ENCODE measurements at places on chromosomes 6 and 20.

GRCh38 chr6:741410-742339 is 48.7 kb upstream of the EXOC2 start:
- DNase-seq, result no peak

- no peak for DNase-seq
These were observed 15.3 kb upstream of the NKAIN2 start for GRCh38 chr6:123788319-123788718.

DNA sequence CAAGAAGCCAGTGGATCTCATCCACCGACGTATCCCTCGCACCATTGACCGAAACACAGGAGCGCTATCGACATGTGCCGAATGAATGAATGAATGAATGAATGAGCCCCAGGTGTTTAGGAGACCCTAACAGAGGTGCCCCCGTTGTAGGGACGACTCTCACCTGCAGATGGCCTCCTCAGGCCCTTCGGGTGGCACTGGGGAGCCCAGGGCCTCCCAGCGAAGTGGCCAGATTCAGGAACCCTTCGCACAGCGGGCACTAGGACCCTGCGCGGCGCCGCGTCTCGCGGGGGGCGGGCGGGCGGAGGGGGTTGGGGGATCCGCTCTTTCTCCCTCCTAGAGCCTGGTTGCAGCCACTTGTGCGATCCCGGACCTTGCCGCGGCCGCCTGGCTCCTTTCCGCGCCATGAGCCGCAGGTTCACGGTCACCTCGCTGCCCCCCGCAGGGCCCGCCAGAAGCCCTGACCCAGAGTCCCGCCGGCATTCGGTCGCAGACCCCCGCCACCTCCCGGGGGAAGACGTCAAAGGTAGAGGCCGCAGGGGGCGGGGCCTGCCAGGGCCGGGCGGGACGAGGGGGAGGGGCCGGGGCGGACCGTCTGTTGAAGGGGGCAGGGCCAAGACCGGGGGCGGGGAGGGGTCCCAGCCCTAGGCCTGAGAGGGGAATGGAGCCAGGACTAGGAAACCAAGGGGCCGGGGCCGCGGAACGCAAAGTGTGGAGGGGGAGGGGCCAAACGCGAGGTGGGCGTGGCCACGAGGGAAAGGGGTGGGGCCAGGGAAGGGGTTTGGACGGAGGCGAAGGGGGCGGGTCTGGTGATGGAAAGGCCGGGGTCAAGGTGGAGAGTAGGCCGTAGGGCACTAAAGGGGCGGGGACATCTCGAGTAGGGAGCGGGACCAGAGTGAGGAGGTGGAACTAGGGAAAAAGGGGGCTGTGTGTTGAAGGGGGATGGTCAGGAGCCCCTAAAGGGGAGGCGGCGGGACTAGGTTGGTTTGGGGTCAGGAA is 7.4 kb upstream of the SLC12A5 start:
- no peak for DNase-seq

DNA sequence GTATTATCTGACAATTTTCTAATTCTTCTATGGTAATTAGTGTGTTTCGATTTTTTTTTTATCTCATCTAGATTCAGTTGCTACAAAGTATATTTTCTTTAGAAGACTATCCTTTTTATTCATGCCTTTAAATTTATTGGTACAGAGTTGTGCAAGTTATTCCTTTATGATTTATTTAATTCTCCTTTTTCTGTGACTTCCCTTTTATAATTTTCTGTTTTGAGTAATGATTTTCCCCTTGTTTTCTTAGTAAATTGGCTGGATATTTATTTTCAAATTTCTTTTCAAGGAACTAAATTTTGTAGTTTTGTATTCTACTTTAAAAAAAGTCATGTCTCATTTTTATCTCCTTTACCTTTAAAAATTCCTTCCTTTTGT is 2.4 kb upstream of the IL22RA2 start:
- DNase-seq, result no peak

DNA sequence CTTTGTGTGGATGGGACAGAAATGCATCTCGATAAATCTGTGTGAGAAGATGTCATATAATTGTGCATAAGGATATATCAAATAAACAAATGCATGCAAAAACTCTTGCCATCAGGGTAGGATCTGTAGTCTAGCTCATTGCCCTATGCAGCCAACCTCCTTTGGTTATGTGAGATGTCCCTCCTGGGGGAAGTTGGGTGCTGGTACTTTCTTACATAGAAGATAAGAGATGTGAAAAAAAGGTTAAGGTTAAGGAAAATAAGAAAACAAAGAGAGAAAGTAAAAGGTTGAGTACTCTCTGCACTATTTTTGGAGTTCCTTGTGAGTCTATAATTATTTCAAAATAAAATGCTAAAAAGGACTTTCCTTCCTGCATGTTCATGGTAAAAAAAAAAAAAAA is 30.4 kb downstream of the ZDHHC14 start:
- no peak for DNase-seq

GRCh38 chr6:116514111-116514510 is 2.7 kb downstream of the CALHM5 start:
- no peak for DNase-seq

DNA sequence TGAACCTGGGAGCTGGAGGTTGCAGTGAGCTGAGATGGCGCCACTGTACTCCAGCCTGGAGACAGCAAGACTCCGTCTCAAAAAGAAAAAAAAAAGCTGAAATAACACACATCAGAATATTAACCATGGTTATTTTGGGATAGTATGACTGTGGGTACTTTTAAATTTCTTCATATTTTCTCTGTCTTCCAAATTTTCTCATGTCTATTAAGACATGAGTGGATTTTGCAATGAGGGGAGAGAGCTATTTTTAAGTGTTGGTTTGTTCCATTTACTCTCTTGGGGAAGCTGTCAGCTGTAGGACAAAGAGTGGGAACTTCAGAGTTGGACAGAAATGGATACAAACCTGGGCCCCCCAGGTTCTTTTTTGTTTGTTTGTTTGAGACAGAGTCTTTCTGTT is 10.3 kb downstream of the ADISSP start:
- no peak for DNase-seq

DNA sequence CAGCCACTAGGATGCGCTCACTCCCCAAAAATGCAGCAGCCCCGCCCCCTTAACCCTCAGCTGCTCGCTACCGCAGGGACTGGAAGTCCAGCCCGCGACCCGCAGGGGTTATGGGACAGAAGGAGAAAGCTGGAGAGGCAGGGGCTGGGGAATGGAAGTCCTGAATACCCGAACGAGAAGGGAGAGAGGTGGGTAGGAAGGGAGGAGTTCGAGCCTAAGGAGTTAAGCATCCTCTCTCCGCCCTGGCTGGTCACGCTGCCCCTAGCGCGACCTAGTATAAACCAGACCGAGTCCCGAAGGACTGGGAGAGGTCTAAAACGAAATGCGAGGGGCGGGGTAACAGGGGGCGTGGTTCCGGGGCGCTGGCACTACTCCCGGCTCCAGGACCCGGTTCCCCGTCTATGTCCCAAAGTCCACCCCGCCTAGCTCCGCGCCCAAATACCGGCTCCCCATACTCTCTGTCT is 448 bp upstream of the DDAH2 start:
- DNase-seq, result peak; percentile 58

- no peak for DNase-seq
These were observed 809.5 kb upstream of the FLRT3 start for GRCh38 chr20:15146948-15147347.

DNA sequence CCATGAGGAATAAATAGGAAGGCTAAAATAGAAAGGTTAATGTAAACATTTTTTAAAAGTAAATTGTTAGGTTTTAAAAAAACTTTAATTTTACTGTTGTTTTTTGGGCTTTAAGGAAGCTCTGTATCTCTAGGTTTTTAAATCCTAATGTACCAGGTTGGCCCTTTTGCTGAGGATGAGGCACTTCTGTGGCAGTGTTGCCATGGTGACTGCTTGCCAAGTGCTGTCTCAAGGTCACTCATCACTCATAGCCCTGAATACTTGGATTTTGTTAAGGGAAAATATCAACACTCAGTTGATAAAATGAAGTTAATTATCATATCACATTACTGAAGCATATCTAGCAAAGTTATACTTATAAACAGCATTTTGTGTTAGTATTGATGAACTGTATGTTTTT is 50.2 kb downstream of the NCOA3 start:
- DNase-seq, result no peak

DNA sequence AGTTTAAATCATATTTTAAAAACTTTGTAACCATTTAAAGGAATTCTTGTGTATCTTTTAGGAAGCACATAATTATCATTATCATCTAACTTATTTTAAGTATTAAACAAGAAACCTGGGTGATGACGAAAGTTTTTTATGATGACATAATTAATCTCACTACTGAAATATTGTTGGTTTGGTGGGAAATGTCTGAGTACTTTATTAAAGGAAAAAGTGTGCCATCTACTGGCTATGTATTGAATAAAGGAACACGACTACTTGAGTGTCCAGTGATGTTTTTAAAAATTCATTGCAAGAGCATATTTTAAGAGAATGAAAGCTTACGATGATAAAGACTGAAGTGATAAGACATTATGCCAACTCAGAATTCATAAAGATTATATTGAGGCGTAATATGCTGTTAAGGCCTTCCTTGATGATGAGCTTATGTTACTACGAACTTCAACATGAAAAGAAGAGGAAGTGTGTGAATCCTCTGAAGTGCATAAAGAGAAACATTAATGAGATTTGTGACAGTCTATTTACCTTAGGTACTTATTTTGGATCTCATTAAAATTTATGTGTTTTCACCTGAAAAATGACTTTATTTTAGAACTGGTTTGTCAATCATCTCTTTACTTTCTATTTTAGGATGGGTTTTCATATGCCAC is 12.0 kb upstream of the TRMT11 start:
- no peak for DNase-seq

DNA sequence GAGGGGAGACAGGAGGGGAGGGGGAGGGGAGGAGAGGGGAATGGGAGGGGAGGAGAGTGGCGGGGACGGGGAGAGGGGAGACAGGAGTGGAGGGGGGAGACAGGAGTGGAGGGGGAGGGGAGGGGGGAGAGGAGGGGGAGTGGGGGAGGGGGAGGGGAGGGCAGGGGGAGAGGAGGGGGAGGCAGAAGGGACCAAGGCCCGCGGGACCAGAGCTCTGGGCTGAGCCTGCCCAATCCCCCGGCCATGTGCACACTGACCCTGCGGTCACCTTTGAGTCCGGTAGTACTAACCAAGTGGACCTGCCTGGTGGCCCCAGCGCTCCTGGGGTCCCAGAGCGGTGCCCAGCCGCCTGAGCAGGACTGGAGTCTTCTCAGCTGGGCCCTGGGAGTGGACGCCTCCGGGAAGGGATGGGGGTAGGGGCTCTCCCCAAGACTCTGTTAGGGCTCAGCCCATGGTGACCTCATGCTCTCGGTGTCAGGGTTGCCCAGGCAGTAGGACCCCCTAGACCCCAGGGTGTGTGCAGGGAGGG is 471 bp upstream of the KCNQ2 start:
- no peak for DNase-seq

All from effector memory CD4-positive, alpha-beta T cell (primary cell).